Activated naive CD4-positive, alpha-beta T cell treated with anti-CD3 and anti-CD28 coated beads for 36 hours (primary cell): ENCODE measurements at places on chromosomes 12 and 14. TPM values are rescaled to one million over a fixed set of nuclear protein-coding genes. Genes with fewer than 3 reads are reported as not detected.

DNA sequence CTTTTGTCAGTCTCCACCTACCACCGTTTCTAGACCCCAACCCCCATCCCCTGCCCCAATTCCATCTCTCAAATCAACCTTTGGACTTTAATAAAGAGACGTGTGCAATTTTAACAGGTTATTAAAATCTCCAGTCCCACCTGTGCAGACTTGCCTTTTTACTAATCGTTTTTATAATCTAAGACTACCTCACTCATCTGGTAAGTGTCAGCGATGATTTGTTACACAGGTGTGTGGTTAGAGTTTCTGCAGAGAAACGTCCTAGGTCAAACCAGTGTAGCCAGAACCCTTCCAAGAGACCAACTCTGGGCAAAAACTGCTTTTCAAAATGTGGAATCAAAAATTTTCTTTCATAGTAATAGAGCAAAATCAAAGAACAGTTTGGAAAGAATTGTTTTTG lies 60.4 kb upstream of the PELI2 start:
- no peak for DNase-seq

DNA sequence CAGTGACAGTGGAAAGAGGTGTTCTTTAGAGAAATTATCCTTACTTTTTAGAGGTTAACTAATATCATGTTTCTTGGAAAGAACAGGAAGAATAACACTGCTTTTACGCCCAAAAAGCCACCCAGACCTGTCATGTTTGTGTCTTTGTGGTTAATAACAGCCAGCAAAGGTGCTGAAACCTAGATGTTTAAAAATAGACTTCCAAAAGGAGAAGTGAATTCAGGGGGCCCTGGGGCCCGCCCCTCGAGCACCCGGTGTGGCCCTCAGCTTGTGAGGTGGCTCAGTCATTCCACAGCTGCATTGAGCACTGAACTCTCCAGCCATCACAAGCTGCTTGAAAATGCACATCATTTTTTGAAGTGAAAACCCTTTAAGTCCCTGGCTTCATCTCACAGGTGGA lies 20.8 kb upstream of the AMN start:
- DNase-seq, result no peak

- no peak for DNase-seq
Observed at GRCh38 chr12:71164568-71165197, 6.9 kb upstream of the TSPAN8 start.

GRCh38 chr14:39877577-39878190 lies 445.5 kb upstream of the FBXO33 start:
- no peak for DNase-seq

DNA sequence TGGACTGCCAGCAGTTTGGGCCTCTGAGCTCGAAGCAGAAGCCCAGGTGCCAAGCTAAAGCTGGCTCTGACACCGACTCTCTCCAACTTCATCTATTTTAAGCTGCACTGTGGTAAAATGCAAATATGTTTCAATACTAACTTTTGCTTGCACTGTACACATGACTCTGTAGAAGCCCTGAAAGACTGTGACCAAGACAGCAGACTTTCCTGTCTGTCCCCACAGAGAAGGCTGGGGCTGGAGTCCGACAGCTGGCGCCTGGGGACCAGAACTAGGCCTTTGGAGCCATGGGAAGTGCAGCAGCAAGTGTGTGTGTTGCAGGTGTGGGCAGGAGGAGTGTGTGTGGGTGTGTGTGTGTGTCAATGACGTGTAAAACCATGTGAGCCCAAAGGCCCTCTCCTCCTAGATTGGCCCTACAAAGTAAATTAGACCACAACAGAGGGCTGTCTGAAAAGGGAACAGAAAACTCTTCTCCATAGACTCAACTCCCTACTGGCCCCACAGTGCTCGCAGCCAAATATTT lies 16.4 kb upstream of the RAB35 start:
- no peak for DNase-seq

DNA sequence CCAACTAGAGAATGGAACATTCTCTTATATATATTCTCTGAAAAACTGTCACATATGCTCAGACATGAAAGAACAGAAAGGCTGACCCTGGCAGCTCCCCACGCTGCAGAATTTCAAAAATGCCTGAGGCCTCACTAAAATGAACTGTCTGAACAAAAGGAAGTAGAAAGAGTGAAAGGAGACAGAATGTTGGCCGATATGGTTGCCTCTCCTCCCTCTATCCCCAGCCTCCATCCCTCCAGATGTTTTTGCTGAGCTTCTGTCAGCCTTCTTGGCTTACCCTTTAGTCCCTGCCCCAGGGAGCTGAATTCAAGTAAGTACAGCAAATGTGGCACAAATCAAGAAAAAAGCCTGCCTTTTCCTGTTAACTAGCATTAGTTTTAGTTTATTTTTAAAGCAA lies 6.9 kb downstream of the SMCO2 start:
- DNase-seq, result no peak

DNA sequence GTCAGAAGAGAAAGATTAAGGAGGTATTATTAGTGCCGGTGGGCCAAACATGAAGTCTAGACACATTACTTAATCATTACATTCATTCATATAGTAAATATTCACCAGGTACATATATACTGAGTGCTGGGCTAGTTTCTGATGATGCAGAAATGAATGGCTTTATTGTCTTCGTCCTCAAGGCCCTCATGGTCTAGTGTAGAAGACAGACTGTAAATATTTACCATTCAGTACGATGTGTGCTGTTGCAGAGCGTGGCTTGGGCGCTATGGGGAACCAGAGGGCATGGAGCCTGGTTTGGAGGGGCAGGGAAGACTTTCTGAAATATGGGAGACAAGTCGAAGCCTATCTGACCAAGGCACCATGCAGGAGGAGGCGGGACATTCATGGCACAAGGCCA lies 37.0 kb upstream of the TCL1B start:
- DNase-seq, result no peak

GRCh38 chr14:59633486-59633885 lies 56.9 kb upstream of the CCDC175 start:
- DNase-seq, result no peak

DNA sequence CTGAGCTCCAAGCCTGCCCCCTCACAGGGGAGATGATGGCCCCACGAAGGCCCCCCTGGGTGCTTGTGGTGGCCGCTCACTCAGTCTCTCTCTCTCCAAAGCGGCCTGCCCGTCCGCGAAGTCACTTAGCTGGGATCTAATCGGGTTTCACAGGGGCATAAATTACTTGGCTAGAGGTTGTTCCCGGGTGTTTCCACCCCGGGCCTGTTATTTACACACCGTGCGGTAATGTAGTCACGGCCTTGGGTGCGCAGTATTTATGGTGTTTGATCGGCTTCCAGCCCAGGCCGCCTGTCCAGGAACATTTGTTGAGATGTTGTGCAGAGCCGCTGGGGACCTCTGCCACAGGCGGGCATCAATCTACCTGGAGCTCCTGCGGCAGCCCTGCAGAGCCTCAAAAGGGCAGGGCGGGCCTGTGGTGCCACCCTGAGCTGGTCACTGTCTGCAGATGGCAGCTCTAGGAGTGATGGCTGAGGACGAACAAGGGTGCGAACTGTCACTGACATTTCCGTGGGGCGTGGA lies 91.2 kb downstream of the KIF26A start:
- DNase-seq, result no peak

DNA sequence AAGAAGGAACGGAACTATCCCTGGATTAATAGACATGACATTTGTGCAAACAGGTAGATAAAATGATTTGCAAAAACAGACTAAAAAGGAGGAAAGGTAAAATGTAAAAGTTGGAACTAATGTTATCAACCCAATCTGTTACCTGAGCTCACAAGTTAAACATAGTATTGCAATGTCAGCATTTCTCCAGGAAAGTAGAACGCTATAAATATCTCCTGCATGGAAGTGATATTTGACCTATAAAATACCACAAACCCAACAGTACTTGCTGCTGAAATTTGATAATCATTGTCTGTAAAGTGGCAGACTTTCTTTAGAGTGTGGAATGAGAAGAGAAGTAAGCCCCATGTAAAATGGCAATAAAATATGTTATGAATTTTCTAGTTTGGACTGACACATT lies 1435.7 kb downstream of the LRFN5 start:
- no peak for DNase-seq

- no peak for DNase-seq
Observed at GRCh38 chr12:113099764-113100163, 35.8 kb downstream of the RASAL1 start.

DNA sequence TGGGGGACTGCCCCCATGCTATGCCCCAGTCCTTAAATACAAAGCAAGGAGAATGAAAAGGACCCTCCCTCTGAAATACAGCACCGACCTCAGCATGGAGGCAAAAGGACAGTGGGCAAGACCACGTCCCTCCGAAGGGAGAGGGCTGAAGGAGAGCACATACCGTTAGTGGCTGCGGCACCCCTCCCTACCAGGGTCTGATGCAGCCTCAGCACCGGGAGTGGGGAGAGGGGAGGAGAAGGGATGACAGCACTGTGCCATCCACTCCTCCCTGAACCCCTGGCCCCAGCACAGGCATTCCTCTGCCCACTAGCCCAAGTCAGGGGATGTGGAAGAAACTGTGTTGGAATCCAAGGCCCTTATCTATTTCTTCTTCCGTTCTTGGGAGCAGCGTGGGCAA lies 3.6 kb upstream of the ACRBP start:
- DNase-seq, result no peak

LUM gene
- not detected for total RNA-seq

TMEM30B gene
- total RNA-seq, result 3.0 TPM

ALDH1L2 gene
- total RNA-seq, result 12.2 TPM

SMCO2 gene
- 0.19 TPM for total RNA-seq

FOXG1 gene
- not detected for total RNA-seq

TROAP gene
- total RNA-seq, result 68.8 TPM

MYO1H gene
- total RNA-seq, result not detected

ATN1 gene
- total RNA-seq, result 20.1 TPM
